ENCODE measurements at places on chromosomes 6 and 20.

GRCh38 chr6:34630040-34630439 is 66.5 kb downstream of the ILRUN start:
- peak; percentile 89 for DNase-seq

- no peak for DNase-seq
Observed at GRCh38 chr6:99912657-99913056, 81.4 kb downstream of the MCHR2 start.

GRCh38 chr20:41786158-41786557 is 168.0 kb upstream of the CHD6 start:
- DNase-seq, result no peak

- no peak for DNase-seq
Observed at GRCh38 chr6:154689493-154690255, 43.5 kb upstream of the SCAF8 start.

- no peak for DNase-seq
Observed at GRCh38 chr6:154307696-154308425, 48.7 kb downstream of the IPCEF1 start.

DNA sequence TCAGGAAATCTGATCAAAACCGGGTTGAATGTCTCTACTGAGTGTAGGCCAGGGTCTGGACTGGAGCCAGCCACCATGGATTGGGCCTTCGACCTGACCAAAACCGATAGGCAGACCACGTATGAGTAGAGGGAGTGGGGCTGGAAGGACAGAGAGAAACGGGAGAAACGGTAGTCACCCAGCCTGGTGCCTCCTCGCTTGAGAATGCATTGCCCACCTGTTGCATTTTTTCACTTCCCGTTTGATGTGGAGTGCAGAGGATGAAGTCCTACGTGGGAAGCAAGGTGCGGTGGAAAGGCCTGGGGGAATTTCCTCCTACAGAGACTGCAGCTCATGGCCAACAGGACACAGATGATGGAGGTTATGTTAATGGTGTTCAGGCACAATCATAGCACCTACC is 53.9 kb upstream of the ECI2 start:
- DNase-seq, result no peak

DNA sequence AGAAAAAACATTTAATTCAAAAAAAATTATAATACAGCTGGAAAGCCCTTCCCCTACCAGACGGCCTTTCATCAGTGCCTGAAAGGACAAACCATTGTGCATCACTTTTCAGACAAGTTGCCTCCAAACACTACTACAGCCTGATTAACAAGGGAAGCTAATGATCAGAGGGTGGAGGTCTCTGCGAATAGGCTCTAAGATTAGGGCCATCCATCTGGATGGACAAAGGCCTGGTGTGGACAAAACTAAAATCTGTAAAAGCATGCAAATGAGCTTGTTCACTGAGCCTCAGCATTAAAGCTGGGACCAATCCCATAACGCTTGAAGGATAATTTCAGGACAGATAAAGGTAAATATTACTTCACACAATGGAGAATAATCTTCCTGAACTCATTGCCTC is 228.7 kb upstream of the PLN start:
- DNase-seq, result no peak

DNA sequence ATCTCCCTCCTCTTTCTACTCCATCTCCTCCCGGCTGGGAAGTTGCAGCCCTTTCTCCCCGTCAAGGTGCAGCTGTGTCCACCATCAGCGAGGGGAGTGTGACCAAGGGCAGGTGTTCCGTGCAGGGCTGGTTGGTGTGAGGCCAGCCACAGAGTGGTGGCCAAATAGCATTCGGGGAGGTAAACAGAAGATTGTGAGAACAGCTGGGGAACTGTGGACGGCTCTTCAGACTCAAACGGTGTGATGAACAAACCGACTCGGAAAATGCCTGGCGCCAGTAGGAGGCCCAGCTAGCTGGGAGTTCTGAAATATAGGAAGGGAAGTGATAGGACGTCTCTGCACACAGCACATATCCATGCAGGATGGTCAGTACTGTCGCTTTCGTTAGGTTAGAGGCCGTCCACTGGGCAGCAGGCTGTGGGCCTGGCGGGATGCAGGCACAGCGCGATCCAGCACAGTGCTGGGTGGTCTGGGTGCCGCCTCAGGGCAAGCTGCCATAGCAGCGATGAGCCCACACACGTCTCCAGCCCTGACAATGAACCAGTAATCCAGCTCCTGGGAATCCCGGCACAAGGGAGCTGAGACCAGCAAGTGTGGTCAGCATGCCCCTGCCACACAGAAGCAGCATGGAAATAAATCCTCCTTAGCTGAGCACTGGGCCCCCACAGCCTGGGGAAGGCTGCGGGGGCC is 258.1 kb downstream of the TAF4 start:
- DNase-seq, result no peak

GRCh38 chr6:127737009-127737486 is 160.1 kb downstream of the C6orf58 start:
- peak; percentile 80 for DNase-seq

DNA sequence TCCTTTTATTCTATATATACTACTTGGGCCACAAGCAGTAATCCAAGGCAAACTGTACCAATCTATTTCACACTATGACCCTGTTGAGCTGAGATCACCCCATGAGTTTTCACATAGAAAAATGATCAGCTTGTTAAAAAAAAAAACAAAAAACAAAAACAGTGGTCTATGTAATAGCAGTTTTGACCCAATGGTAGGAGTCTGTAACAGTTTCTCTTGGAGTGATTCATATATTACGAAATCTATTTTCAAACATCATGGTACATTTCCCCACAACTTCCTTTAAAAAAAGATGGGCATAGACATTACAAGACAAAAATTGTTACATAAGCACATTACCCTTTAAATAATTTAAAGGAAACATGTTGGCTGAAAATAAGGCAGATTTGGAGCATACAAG is 78.1 kb downstream of the PRSS35 start:
- DNase-seq, result peak; percentile 39

GRCh38 chr6:2034256-2034655 is 211.1 kb downstream of the GMDS start:
- DNase-seq, result peak; percentile 53

GRCh38 chr6:72674842-72675241 is 53.0 kb downstream of the KCNQ5 start:
- DNase-seq, result no peak

- no peak for DNase-seq
Observed at GRCh38 chr6:136723780-136724179, 68.5 kb downstream of the MAP3K5 start.

GRCh38 chr6:127013865-127014264 is 104.6 kb upstream of the RSPO3 start:
- no peak for DNase-seq

GRCh38 chr20:14343491-14344065 is 6.2 kb upstream of the FLRT3 start:
- no peak for DNase-seq

DNA sequence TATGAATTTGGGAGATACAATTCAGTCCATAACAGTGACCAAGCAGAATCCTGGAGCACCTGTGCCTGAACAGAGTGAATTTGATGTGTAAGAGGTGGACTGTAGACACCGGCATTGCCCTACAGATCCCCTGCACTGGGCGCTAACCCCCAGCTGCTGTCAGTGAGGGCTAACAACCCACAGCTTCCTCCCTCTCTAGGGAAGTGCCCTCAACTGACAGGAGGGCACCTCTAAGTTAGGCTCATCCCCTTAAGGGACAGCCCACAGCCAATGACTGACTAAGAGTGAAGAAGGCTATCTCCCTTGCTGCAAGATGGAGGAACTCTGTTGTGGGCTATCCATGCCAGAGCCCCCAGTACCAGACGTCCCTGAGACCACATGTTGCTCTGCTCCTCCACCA is 15.3 kb upstream of the BPIFB1 start:
- DNase-seq, result no peak

DNA sequence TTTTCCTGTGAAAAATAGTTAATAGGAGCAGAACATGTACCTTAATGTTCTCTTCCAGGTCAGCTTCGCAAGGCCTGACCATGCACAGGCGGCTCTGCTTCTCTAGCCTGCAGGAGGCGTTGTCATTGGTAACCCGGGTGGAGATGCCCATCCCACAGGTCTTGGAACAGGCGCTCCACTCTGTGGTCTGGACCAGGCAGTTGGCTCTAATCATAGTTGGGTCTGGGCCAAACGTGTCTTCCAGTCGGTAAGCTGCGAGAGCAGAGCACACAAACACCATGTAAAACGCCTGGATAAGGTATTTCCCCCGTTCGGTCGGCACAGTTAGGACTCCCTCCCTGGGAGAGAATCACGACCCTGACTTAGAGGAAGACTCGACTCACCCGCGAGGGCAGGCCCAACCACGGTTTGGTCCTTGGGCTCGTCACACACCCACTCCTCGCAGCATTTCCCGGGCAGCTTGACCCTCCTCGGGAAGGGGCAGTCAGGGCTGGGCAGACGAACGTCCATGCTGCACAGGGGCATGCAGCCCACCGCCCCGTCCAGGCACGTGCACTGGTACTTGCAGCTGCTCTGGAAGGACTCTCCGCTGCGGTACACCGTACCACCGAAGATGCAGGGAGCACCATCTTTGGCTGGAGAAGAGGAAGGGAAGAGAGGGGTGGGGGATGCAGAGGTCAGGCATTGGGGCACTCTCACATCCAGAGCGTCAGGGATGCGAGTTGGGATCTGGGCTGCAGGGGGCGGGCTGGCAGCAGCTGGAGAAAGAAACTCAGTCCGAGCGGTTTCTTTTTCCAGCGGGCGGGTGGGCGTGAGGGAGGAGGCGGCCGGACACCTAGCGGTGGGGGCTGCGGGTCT is 1.0 kb downstream of the CCN2 start:
- peak; percentile 96 for DNase-seq

DNA sequence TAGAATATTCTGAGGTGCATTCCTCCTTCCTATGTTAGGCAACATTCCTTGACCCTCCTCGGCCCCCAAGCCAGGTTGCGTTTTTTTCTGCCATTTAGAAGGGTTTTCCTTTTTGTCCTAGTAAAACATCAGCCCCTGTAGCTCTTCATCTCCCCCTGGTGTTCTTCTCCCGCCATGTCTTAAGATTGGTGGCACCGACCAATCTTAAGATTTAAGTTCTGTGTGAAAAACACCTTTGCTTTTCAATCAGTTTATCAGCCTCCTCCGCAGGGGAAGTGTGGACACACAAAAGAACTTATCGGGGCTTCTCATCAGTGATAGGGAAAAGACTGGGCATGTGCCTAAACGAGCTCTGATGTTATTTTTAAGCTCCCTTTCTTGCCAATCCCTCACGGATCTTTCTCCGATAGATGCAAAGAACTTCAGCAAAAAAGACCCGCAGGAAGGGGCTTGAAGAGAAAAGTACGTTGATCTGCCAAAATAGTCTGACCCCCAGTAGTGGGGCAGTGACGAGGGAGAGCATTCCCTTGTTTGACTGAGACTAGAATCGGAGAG is 719 bp upstream of the EDN1 start:
- DNase-seq, result peak; percentile 76

DNA sequence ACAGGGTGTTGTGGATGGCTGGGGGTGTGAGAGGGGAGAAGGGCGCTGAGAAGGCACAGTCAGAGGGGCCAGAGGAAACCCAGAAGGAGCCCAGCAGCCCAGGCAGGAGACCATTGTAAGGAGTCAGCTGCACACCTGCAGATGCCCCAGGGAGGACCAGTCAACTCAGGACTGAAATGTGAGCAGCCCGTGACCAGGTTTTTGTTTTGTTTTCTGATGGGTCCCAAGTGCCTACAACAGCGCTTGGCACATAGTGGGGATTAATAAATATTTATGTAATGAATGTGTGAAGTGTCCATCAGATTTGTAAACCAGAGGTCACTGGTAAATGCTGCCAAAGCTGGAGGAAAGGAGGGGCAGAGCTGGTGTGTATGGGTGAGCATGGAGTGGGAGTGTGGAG is 30.2 kb downstream of the TRAM2 start:
- no peak for DNase-seq

DNA sequence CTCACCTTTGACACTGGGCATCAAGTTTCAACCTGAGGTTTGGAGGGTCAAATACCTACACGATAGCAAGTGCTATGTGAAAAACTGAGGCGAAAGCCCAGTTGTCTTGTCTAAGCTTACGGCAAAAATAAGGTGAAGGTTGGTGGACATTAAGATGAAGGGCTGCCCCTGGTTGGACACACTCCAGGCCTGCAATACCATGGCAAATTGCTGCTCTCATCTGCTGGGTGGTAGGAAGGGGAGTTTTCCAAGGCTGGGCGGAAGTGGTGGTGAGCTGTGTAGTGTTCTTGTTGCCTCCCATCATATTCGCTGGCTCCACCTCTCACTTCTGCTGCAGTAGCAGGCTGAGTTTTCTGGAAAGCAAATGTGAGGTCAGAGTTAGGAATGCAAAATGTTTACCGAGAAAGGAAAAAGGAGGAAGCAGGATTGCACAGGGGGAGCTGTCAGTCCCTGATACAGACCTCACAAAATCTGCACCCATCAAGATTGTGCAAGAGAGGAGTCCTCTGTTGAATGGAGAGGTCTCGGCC is 33.7 kb downstream of the SCP2D1 start:
- no peak for DNase-seq

GRCh38 chr20:54468082-54468481 is 7.3 kb upstream of the DOK5 start:
- no peak for DNase-seq

DNA sequence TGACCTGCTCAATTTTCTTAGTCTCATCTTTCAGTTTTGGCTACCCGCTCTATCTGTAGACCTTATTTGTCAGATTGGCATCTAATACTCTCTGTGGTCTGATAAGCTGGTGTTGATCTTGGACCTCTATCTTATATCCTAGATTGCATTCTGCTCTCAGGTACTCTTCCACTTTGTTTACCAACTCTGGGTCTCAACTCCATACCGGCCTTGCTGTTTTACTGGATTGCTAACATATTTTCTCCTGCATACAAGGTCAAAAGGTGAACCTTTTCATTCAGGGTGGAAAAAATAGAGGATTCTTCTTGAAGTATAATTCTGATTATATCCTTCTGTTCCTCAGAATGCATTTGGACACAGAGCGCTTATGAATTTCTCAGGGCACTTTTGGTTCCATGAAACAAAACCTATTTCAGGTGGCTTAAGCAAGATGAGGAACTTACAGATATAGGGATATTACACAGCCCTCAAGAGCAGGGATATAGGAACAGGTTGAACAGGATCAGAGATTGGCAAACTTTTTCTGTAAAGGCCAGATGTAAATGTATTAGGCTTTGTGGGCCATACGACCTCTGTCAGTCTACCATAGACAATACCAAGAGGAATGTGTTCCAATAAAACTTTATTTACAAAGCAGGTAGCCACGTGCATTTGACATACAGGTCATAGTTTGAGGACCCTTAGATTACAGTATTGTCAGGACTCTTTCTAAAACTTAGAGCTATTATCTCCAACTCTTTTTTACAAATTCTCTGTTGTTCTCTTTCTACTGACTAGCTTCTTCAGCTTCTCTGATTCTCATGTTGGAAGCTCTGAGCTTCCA is 2.5 kb upstream of the SH3BGRL2 start:
- DNase-seq, result no peak

- DNase-seq, result no peak
Observed at GRCh38 chr20:23634985-23635767, 2.6 kb downstream of the CST3 start.

- DNase-seq, result no peak
Observed at GRCh38 chr20:44750081-44750805, 4.6 kb downstream of the KCNK15 start.

- no peak for DNase-seq
Observed at GRCh38 chr6:159913375-159913774, 22.6 kb downstream of the MAS1 start.

- no peak for DNase-seq
Observed at GRCh38 chr6:43301081-43301870, 3.2 kb downstream of the SLC22A7 start.

All from cardiac fibroblast (primary cell).